ENCODE measurements at places on chromosomes 16 and 17.

GRCh38 chr17:77924757-77925336, 33.7 kb upstream of the TNRC6C start:
- DNase-seq: no peak

DNA sequence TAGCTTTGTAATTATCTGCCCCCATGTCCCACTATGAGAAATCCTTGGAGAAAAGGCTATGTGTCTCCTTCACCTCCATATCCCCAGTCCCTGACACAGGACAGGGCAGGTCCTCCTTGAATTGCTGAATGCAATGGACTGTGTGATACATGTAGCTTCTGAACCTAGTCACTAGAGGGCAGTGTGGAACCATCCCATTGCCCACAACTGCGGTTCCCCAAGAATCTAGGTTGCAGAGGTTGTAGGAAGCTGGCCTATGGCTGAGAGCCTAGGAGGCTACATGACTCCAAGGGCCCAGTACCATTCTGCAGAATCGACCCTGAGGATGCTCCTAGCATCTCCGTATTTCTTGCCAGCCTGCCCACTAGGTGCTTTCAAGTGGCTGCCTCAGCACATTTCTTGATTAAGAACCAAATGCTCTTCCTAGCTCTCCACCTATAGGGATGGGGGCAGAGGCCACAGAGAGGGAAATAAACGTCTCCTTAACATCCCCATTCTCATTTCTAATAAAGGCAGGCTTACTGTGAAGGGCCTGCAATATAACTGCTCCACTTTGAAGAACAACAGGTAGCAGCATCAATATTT, 394.0 kb downstream of the CA10 start:
- no peak for DNase-seq

DNA sequence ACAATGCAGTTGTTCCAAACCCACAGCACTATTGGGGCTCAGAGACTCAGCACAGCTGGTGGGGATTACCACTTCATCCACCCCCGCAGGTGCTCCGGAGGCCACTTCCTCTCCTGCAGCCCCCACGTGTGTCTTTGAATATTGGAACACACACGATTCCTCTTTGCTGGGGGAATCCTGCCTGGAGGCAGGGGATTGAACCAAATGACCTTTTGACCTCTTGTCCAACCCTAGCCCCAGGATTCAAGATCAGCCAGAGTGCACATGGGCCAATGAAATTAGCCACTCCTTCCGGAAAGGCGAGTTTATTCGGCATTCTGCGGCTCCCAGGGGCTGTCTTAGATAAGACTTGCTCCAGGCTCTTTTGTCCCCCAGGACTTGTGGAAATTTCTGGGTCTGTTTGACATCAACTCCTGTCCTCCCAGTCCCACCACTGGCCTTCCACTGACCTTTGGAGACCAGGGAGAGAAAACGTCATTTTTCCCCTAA, 350.2 kb downstream of the FOXL1 start:
- DNase-seq: no peak

- DNase-seq: peak; percentile 68
These were observed at the start of gene SENP3 for GRCh38 chr17:7561589-7562207. Gene SENP3, plus strand, starts transcription at chr17:7561919. Its CDS starts 1,158 bp downstream, at chr17:7563077.

DNA sequence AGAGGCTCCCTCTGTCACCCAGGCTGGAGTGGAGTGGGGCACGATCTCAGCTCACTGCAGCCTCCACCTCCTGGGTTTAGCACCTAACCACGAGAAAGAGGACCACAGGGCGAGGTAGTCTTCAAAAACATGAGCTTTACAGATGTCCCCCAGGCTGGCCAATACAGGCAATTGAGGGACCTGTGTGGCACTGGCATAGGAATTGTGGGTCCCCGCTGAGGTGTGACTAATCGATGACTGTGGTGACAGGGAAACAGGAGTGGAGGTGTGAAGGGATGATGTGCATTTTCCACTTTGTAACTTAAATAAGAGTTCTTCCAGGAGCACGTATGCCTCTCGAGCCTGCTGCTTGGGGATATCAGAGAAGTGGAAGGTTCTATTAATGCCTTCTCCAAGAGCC, 12.6 kb upstream of the ARHGAP17 start:
- DNase-seq: no peak

GRCh38 chr17:4483012-4483840, 15.5 kb upstream of the SPNS2 start:
- DNase-seq: no peak

- no peak for DNase-seq
These were observed 31.7 kb downstream of the PRPSAP2 start for GRCh38 chr17:18889658-18890057.

Measured in stimulated activated CD8-positive, alpha-beta memory T cell treated with anti-CD3 and anti-CD28 coated beads, Interleukin-4, amount 100 ng/mL, for 4 hours (primary cell).